ENCODE measurements at places on chromosomes 4 and X. TPM values are rescaled to one million over a fixed set of nuclear protein-coding genes. Genes with fewer than 3 reads are reported as not detected.

DNA sequence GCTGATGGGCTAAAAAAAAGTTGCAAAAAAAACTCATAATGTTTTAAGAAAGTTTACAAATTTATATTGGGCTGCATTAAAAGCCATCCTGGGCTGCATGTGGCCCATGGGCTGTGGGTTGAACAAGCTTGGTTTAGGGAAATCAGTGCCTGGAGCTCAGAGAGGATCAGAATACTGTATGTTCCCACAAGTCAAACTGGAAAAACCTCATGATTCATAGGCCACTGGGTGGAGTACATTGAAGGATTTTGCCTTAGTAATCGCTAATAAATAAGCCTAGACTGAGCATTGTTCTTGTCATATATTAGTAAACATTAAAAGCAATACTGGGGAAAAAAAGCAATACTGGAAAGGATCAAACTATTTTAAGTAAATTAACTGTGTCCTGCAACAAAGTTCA lies 246.3 kb upstream of the TAPT1 start:
- DNase-seq = no peak

DNA sequence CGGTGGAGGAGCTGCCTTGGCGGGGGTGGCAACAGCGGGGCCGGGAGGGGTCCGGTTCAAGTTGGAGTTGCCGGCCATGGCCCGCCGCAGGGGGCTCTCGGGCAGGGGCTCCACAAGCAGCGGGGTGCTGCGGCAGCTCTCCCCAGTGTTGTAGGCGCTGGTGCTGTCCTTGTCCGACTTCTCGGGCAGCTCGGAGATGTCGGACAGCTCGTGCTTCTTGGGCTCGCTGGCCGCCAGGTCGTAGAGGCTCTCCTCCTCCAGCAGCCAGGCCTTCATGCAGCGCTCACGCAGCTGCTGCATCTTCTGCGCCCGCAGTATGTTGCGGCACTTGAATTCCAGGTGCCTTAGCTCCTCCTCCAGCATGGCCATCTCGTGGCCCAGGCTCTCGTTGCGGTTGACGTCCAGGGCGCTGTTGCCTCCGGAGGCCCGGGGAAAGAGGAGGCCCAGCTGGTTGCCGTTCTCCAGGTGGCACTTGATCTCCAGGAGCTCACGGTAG lies 9.7 kb downstream of the SSR4 start:
- DNase-seq = no peak

DNA sequence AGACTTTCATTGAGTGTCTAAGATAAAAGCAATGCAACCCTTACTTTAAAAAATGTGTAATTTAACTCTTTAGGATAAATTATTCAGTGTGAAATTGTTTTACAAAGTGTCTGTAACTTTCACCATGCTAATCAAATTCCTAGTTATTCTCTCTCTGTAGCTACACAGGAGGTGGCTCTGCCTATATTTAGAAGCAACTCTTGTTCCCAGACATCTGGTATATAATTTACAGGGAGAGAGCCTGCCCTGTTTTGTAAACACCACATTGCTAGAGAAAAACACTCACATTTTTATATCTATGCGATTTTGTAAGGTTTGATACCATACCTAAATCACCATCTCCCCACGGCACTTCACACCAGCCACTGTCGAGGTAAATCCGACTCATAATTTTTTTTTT lies 35.5 kb upstream of the SPATA4 start:
- no peak for DNase-seq

DNA sequence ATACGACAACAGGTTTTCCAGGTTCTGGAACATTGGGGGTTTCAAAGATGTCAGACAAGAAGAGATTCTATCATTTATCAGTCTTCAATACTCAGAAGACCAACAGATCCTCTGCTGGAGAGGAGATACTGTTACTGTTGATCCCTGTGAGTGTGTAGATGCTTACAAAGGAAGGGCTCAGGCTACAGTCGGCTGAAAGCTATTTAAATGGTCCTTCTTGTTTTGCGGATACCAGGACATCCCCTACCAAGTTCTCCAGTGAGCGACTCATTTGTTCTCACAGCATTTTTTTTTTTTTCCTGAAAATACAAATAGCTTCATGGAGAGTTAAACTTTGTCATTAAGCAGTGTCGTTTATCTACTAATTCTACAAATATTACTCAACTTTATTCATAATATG lies 201.6 kb downstream of the CAMK2D start:
- DNase-seq = no peak

DNA sequence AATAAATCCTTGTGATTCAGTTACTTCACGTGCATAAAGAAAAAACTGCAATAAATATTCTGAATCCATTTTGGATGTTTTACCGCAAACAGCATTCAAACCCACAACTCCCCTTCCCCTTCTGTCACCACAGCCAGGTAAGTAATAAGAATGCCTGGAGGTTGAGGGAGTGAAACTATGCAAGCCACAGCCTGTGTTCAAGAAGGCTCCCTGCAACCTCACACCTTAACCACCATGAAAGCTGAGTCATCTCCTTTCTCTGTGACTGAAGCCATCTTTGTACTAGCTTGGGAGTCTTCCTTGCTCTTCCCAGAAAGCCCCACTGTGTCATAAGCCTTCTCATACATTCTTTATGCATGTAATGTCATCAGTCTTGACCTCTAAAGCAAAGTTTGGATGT lies 297.0 kb upstream of the PUDP start:
- DNase-seq = peak; percentile 5

- DNase-seq = no peak
These were observed 392.8 kb downstream of the GPM6A start for GRCh38 chr4:175419236-175419718.

DNA sequence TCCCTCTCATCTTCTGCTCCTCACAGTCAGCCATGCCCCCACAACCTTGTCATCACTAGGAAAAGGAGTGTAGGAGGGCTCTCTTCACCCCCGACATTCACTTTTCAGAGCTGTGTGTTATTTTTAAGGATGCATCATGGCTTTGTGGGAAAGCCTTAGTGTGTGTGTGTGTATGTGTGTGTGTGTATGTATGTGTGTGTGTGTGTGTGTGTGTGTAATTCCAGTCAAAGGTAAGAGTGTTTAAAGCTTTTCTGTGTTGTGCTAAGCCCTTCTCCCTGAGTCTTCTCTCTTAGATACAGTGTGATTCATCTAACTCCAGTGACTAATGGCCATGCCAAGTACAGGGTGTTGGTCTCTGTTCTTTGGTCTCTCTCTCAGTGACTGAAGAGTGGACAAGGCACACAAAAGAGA lies 76.6 kb downstream of the CHIC2 start:
- DNase-seq = no peak

GRCh38 chrX:119762718-119763117 lies 4.3 kb downstream of the SOWAHD start:
- DNase-seq = no peak

- DNase-seq = no peak
These were observed 101.3 kb downstream of the LIMCH1 start for GRCh38 chr4:41639291-41639690.

- DNase-seq = no peak
These were observed 115.1 kb upstream of the PNPLA4 start for GRCh38 chrX:8042304-8042703.

DNA sequence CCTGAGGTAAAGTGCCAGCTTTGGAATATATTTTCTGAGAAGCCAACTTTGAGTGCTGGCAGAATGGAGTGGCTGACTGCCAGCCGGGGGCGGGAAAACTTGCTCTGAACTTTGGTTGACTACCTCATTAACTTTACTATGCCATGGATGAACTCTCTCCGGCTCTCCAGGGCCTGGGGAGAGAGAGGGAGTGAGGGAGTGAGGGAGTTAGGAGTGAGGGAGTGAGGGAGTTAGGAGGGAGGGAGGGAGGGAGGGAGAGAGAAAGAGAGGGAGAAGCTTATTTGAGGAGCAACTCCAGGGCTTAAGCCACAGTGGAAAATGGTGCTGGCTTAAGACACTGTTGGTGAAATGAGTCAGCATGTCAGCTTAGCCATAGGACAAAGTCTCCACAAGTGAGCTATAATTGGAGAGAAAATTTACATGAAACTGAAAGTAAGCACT lies 280.9 kb upstream of the RPS6KA3 start:
- peak; percentile 11 for DNase-seq

DNA sequence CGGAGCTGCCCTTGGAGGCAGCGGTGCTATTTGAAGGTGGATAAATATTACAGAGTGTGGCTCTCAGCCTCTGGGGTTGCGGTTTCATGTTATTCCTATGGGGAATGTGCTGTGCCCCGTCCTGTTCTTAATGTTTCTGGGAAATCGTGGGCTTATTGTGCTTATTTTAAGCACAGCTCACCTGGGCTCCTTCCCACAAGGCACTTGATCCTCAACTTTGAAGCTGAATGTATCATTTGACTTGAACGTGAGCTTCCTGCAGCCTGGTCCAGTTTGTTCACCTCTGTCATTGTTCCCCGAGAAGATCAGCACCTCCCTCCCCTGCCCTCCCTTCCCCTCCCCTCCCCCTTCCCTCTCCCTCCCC lies 3.9 kb downstream of the SORCS2 start:
- no peak for DNase-seq

- DNase-seq = no peak
These were observed 117.0 kb downstream of the PCDH7 start for GRCh38 chr4:30837131-30837539.

DNA sequence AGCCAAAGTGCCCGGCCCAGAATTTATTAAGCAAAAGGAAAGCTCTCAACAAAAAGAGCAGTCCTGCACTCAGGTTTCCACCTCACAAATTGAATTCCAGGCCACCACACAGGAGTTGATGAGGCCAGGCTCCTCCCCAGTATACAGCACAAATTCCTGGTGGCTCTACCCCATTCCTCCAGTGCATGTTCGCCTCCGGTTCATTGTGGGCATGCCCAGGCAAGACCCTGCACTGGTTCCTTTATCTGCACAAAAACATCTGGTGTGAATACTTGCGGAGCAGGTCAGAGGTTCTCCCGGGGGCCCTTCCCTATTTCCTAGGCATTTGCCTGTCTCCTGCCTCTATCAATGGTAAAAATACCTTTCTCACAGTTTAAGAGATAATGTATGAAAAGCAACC lies 195.2 kb upstream of the ANXA10 start:
- DNase-seq = no peak

DNA sequence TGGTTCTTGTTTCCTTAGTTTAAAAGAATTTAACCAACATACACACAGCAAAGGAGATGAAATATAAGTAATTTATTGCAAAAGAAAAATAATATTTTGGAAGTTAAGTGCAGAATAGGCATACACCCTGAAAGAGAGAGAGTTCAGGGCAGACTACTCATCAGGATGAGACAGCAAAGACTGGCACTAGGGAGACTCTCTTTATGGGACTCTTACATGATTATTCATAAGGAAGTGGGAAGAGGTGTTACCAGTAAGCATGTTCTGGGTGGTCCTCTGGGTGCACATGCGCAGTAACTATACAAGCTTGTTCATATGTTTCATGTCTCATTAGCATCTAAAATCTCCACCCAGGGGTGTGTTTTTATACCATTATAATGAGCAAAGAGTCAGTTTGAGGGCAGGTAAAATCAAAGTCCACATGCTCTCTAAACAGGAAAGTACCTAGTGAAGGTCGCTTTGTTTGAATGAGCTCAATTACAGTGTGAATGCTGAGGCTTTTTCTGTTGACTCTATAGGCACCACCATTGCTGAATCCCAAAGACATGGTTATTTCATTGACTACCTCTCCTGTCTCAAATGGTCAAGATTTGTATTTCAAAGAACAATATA lies 38.2 kb upstream of the PRDM5 start:
- DNase-seq = no peak

DNA sequence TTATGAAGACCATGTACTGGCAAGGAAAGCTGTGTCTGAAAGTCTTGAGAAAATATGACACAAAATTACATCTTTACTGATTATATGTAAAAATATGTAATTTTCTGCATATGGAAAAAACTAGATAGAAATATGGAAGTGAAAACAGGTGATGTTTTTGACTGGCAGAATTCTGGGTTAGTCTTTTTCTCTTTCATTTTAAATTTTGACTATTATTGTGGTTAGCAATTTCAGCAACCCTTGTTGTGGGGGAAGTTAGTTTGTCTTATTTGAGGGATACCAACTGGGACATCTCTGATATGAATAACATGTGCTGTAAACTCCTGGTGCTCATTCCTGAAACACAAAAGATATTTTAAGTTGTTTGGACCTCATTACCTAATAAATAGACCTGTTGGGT lies 49.9 kb upstream of the CPEB2 start:
- no peak for DNase-seq

- DNase-seq = no peak
These were observed 73.3 kb upstream of the HHIP start for GRCh38 chr4:144572660-144573059.

GRCh38 chr4:155170569-155170968 lies 37.9 kb upstream of the NPY2R start:
- no peak for DNase-seq

GRCh38 chr4:20679951-20680350 lies 20.3 kb upstream of the PACRGL start:
- no peak for DNase-seq

- DNase-seq = no peak
These were observed 16.3 kb downstream of the PPP2R3B start for GRCh38 chrX:370244-370962.

- no peak for DNase-seq
These were observed 119.0 kb downstream of the AGTR2 start for GRCh38 chrX:116289592-116289991.

DNA sequence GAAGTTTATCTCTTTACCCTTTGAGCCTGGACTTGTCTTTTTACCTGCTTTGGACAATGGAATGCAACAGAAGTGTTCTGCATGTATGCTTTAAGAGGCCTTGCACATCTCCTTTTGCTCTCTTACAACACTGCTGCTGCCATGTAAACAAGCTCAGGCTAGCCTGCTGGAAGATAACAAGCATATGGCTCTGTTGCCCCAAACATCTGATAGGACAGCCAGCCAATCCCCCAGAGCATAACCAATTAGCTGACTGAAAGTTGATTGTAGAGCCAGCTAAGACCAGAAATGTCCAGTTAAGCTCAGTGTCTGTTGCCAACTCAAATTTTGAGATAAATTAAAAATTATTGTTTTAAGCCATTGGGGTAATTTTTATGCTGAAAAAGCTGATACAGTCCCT lies 510.6 kb upstream of the CNKSR2 start:
- no peak for DNase-seq

- no peak for DNase-seq
These were observed 259.8 kb downstream of the NR3C2 start for GRCh38 chr4:148182230-148182911.

- peak; percentile 81 for DNase-seq
These were observed 606.0 kb downstream of the BCOR start for GRCh38 chrX:39491548-39492297.

- no peak for DNase-seq
These were observed 73.5 kb upstream of the FHDC1 start for GRCh38 chr4:152862608-152863007.

CFI gene
- not detected for total RNA-seq

TCEAL5 gene
- not detected for total RNA-seq

SLC6A14 gene
- total RNA-seq = not detected

SPANXN3 gene
- total RNA-seq = not detected

TBC1D8B gene
- 0.47 TPM for total RNA-seq

NPNT gene
- total RNA-seq = not detected

RHOXF2B gene
- total RNA-seq = not detected

SPIN2A gene
- total RNA-seq = 0.36 TPM

FGF5 gene
- total RNA-seq = not detected

GUCY1A1 gene
- 0.45 TPM for total RNA-seq

SHROOM3 gene
- total RNA-seq = not detected

F8A3 gene
- 11.0 TPM for total RNA-seq

All from activated CD8-positive, alpha-beta T cell treated with anti-CD3 and anti-CD28 coated beads for 36 hours (primary cell).